ENCODE measurements at places on chromosomes 16 and 17. TPM values are rescaled to one million over a fixed set of nuclear protein-coding genes. Genes with fewer than 3 reads are reported as not detected.

DNA sequence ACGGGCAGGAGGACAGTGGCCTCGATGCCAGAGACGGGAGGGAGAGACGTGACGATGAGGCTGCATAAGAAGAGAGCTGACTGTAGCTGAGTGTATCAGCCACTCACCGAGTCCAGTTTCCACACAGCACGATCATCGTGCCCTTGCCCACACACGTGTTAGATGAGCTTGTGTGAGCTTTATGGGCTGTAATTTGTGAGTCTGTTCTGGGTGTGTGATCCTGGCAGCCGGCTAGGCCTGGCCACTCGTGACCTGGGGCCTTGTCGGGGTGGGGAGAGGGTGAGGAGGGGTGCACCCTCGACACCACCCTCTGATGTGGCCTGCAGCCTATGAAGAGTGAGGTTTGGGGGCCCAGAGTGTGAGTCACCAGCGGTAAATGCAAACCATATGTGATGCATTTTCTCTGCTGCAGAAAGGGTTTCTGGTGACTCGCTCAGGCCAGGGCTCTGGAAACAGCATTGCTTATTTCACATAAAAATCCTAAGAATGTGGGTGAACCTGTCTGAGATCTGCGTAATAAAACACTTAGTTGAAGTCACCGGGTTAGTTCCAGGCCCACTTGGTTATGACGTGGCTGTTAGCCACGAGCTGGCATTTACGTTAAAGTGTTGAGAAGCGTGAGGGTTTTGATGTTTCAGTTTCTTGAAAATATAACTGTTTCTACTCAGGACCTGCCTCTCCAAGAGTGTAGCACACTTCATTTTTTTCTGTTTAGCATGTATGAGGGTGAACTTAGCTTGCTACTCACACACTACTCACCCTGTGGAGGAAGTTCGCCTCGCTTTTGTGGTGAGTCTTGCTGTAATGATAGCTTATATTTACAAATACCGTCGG lies 4.2 kb downstream of the METRNL start:
- peaks cover 43% of the 10 kb centered on the region for H3K4me1 ChIP-seq
- DNase-seq: no peak
- 0 out of 2 replicates have a peak overlapping the region, but pooled peaks have one; percentile 5 for H3K4me3 ChIP-seq
- H3K27ac ChIP-seq: peak overlapping the region; percentile 67

Gene KRT33A
- total RNA-seq: not detected

Gene SDR42E2
- total RNA-seq: 0.27 TPM

DNA sequence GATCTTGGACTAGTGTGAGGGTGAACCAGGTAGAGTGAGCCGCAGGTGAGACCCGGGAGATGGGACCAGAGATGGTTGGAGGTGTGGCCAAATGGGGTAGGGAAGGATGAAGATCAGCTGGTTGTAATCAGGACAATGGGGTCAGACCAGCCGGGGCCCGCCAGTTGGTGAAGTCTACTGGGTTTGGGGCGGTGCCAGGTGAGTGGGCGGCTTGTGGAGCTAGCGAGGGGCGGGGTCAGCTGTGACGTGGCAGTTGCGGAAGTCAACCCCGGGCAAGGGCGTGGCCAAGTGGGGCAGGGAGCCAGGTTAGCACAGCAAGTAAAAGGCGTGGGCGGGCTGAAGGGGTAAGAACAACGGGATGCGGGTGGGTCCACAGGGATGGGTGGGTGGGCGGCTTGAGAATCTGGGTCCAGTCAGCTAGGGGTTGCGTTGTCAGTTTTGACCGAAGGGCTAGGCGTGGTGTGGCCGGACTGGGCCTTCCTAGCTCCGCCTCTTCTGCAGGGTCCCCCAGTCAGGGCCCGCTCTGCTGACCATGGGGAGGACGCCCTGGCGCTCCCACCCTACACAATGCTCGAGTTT lies 25.5 kb upstream of the ALKBH5 start:
- peak overlapping the region; percentile 59 for H3K4me3 ChIP-seq
- peak overlapping the region; percentile 37 for H3K27ac ChIP-seq
- peaks cover 14% of the 10 kb centered on the region for H3K4me1 ChIP-seq
- no peaks in the 10 kb centered on the region for H3K36me3 ChIP-seq

GRCh38 chr16:72928090-72928981 lies 119.6 kb downstream of the ZFHX3 start:
- H3K36me3 ChIP-seq: no peaks in the 10 kb centered on the region
- no peak overlapping the region for H3K4me3 ChIP-seq
- no peaks in the 10 kb centered on the region for H3K27me3 ChIP-seq
- no peaks in the 10 kb centered on the region for H3K4me1 ChIP-seq
- no peak overlapping the region for H3K27ac ChIP-seq

Gene EFNB3
- total RNA-seq: 0.07 TPM

Gene DNAH17
- 0.69 TPM for total RNA-seq

Gene SP6
- 10.8 TPM for total RNA-seq

DNA sequence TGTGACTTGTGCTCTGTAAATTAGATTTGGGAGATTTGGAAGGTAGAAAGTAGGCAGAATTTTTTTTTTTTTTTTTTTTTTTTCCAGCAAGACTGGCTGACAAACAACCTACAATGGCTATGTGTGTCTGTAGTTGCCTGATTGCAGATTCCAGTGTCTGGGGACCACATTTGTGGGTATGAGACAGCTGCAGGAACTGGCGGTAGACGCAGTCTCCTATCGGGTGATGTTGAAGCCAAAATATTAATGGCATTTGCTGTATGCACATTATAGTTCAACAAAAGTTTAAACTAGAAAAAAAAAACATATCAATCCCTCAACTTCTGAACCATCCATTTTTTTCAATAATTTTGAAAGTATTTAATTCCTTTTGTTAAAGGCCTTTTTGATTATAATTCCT lies 665.2 kb downstream of the TOX3 start:
- H3K27ac ChIP-seq: no peak overlapping the region
- H3K4me1 ChIP-seq: no peaks in the 10 kb centered on the region
- no peak for DNase-seq
- H3K36me3 ChIP-seq: no peaks in the 10 kb centered on the region

DNA sequence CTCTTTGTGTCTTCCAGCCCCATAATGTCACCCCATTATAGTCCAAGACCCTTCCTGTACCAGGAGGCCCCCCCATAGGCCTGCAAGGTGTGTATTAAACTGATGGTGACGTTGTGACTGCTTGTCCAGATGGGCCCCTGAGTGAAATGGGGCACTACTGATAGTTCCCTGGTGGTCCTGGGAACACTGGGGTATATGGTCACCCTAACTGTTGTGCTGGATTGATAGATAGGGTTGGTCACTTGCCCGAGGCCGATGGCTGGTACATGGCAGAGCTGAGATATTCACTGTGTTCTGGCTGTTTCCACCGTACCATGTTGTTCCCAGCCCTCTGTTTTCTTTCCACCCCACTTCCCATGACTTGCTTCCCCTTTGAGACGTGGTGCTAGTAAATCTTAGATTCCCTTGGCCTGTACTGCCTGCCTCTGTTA lies 4.3 kb downstream of the CNP start:
- H3K36me3 ChIP-seq: peaks cover 32% of the 10 kb centered on the region
- no peaks in the 10 kb centered on the region for H3K27me3 ChIP-seq
- no peak overlapping the region for H3K27ac ChIP-seq

GRCh38 chr17:79760197-79760906 lies 17.6 kb upstream of the CBX2 start:
- H3K27me3 ChIP-seq: no peaks in the 10 kb centered on the region
- no peaks in the 10 kb centered on the region for H3K36me3 ChIP-seq
- H3K4me3 ChIP-seq: no peak overlapping the region
- no peak overlapping the region for H3K27ac ChIP-seq
- DNase-seq: no peak
- no peaks in the 10 kb centered on the region for H3K4me1 ChIP-seq

GRCh38 chr16:17452922-17453321 lies 17.8 kb downstream of the XYLT1 start:
- no peaks in the 10 kb centered on the region for H3K4me1 ChIP-seq
- H3K27ac ChIP-seq: no peak overlapping the region
- H3K36me3 ChIP-seq: no peaks in the 10 kb centered on the region
- no peaks in the 10 kb centered on the region for H3K27me3 ChIP-seq
- no peak for DNase-seq

DNA sequence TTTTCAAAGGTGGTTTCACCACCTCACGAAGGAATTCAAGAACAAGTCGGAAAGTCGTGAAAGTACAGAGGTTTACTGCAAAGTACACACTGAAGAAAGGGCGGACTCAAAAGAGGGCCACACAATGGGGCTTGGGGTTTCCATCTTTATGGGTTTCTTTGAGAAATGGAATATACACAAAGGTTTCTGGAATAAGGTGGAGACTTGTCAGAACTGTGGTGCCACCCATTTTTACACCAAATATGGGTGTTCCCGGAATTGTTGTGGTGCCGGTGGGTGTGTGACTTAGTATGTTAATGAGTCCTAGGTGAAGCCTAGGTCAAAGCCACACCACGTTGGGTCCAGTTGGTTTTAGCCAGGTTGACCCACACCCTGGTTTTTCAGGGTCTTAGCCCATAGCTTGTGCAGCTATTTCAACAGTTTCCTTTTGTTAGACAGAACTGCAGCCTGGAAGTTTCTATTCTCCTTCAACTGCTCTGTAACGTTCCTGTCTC lies 567 bp upstream of the GCSH start:
- DNase-seq: no peak
- H3K27ac ChIP-seq: peak overlapping the region; percentile 23
- no peaks in the 10 kb centered on the region for H3K36me3 ChIP-seq
- H3K27me3 ChIP-seq: no peaks in the 10 kb centered on the region
- peak overlapping the region; percentile 26 for H3K4me3 ChIP-seq

Gene C16orf92
- not detected for total RNA-seq

- H3K27me3 ChIP-seq: no peaks in the 10 kb centered on the region
- peaks cover 6% of the 10 kb centered on the region for H3K4me1 ChIP-seq
- H3K36me3 ChIP-seq: peaks cover 5% of the 10 kb centered on the region
Observed at GRCh38 chr16:15672514-15673167, 22.6 kb downstream of the NDE1 start.

DNA sequence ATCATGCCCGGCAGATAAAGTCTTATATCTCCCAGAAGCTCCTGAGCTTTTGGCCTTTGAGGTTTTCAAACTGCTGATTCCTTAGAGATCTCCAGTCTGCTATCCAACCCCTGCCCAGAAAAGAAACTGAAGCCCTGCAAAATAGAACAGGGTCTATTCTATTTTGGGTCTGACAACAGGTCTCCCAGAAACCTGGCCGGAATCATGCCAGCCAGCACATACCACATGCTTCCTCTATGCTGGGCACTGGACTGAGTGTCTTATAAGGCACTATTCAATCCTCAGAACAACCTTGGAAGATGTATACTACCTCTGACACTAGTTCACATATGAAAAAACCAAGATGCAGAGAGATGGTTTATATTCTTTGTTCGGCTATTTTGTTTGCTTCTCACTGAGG lies 21.3 kb upstream of the GFOD2 start:
- no peak overlapping the region for H3K27ac ChIP-seq
- H3K4me3 ChIP-seq: no peak overlapping the region
- H3K36me3 ChIP-seq: no peaks in the 10 kb centered on the region
- no peaks in the 10 kb centered on the region for H3K27me3 ChIP-seq

GRCh38 chr16:81444448-81445121 lies at the start of gene CMIP:
Gene CMIP (plus strand): TSS chr16:81444808.
- peak; percentile 50 for DNase-seq
- peak within 1 kb of the TSS; percentile 86 for H3K4me3 ChIP-seq
- peak within 1 kb of the TSS; percentile 59 for H3K27ac ChIP-seq
- no peaks in the 10 kb centered on the region for H3K36me3 ChIP-seq
- H3K4me1 ChIP-seq: peaks cover 10% of the 10 kb centered on the region

DNA sequence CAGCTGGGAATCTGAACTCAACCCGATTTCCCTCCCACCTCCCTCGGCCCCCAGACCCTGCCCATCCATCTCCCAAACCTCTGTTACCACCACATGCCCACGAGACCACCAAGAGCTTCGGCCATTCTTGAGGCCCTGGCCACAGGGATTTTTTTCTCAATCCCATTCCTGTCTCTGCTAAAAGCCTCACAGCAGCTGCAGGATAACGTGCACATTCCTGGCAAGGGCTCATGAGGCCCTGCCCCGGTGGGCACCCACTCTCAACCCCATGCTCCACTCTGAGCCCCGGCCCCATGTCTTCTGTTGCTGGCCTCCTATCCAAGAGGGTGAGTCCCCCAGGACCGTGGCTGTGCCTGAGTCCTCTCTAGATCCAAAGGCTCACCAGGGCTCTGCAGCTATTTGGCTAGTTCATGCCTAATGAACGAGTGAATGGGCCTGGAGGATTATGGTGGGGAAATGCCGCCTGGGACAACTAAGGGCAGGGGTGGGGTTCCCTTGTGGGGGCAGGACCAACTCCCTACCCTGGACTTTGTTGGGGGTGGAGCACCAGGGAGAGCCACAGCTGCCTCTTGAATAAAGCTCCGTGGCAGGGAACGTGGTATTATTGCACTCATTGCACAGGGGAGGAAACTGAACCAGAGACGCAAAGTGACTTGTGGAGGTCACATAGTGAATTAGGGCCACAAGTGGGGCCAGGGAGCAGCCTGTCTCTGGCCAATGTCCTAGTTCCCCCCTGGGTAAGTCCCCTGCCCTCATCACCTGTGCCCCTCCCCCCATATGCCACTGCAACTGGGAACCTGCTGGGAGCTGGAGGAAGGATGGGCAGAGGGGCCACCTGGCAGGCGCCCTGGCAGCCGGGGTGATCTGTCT lies 113.8 kb upstream of the SMURF2 start:
- no peaks in the 10 kb centered on the region for H3K36me3 ChIP-seq
- no peak overlapping the region for H3K27ac ChIP-seq
- H3K4me3 ChIP-seq: no peak overlapping the region
- H3K4me1 ChIP-seq: peaks cover 56% of the 10 kb centered on the region
- H3K27me3 ChIP-seq: no peaks in the 10 kb centered on the region

Gene IKZF3
- 0.30 TPM for total RNA-seq

Gene RPRML
- not detected for total RNA-seq

Gene OTOP2
- not detected for total RNA-seq

Gene HNF1B
- total RNA-seq: 3.6 TPM

Gene RGS9
- total RNA-seq: 8.6 TPM

DNA sequence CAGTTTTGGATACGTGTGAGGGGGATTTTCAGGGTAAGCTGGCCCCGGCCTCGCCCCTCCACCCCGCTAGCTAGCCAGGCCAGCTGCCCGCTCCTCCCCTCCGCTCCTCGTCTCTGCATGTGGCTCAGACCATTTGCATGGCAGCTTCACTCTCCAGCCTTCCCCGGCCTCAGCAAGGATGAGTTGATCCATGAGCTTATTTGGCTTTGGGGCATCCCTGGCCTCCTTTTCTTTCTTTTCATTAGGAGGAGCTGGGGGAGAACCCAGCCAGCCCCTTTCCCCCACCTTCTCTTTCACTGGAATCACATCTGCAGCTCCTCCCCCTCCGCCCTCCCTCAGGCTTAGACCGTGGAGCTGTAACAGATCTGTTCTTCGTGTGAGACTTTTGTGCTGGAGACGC lies 30.7 kb downstream of the ELAC2 start:
- peaks cover 9% of the 10 kb centered on the region for H3K36me3 ChIP-seq
- no peaks in the 10 kb centered on the region for H3K4me1 ChIP-seq
- no peaks in the 10 kb centered on the region for H3K27me3 ChIP-seq

DNA sequence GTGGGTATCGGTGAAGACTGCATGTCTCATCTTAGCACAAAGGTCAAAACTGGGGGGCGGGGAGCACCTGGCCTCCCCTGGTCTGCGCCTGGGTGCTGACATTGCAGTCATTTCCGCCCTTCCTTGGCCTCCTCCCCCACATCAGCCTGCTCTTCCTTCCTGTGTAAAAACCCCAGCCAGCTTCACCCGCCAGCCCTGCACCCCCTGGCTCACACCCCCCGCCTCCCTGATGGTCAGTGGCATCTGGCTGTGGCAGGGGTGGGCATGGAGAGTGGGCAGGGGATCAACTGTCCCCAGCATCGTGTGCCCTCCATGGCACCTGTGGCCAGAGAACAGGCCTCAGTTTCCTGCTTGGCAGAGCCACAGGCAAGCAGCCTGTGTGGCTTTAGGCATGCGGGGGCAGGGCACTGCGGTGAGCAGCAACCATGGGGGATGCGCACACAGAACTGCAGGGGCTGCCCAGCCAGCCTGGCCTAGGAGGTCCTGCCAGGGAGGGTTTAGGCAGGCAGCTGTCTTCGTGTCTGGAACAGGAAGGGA lies 26.5 kb upstream of the LASP1NB start:
- peaks cover 30% of the 10 kb centered on the region for H3K36me3 ChIP-seq
- no peak overlapping the region for H3K4me3 ChIP-seq
- no peaks in the 10 kb centered on the region for H3K27me3 ChIP-seq
- H3K27ac ChIP-seq: no peak overlapping the region
- H3K4me1 ChIP-seq: no peaks in the 10 kb centered on the region
- DNase-seq: no peak

Measured in HCT116 (cell line).